Fibroblast of lung (primary cell): ENCODE measurements at places on chromosomes 3 and 15. TPM values are rescaled to one million over a fixed set of nuclear protein-coding genes. Genes with fewer than 3 reads are reported as not detected.

ARL14 gene
- not detected in 2 replicates for total RNA-seq

ADAMTSL3 gene
- 0.17 and 0.26 TPM in 2 replicates for total RNA-seq

NLGN1 gene
- 2.1 TPM in 2 replicates for total RNA-seq

THBS1 gene
- total RNA-seq, result 631 and 1,745 TPM in 2 replicates

TP63 gene
- under 0.01 TPM in 1 of 2 replicates, not detected in the other for total RNA-seq

RGMA gene
- 1.3 and 1.5 TPM in 2 replicates for total RNA-seq

SNURF gene
- 24.7 and 61.1 TPM in 2 replicates for total RNA-seq

CPNE4 gene
- 0.17 TPM in 1 of 2 replicates, not detected in the other for total RNA-seq

PTH1R gene
- 3.3 and 4.3 TPM in 2 replicates for total RNA-seq

STX19 gene
- total RNA-seq, result not detected in 2 replicates
